Activated CD4-positive, alpha-beta T cell treated with anti-CD3 and anti-CD28 coated beads, Interleukin-2, amount 10 ng/mL, durations not matched to agents 24 days and 14 days (primary cell): ENCODE measurements at places on chromosomes 2 and 18. TPM values are rescaled to one million over a fixed set of nuclear protein-coding genes. Genes with fewer than 3 reads are reported as not detected.

DNA sequence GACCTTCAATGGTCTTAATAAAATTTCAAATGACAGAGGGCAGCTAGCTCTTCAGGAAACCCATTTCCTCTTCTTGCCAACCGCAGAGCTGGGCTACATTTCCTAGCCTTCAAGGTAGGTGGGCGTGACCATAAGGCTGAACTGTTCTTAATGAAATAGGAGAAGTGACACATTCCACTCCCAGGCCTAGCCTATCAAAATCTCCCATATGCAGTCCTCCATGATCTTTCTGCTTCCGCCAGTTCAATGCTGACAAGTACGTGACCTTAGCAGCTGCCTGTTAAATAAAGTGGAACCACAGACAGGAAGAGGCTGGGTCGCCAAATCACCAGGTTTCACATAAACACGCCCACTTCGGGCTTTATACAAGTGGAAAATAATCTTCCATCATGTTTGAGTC lies 13.2 kb downstream of the SERPINE2 start:
- peak overlapping the region; percentile 46 for H3K4me3 ChIP-seq
- DNase-seq, result peak; percentile 90
- H3K4me1 ChIP-seq, result peaks cover 64% of the 10 kb centered on the region

DNA sequence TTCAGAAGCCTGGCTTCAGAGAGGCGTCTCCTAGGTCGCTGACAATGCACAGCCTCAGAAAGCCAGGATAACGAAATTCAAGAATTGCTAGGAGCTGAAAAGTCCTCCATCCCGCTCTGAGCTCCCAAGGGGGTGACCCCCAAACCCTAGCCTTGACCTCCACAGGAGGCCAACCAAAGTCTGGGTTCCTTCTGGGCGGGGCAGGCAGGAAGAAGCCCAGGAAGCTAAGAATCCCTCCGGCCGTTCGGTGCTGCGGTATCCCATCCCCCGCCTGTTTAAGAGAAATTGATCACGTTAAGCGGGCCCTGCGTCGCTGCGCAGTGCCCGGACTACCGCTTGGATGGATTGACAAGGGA lies 2.5 kb upstream of the OSR1 start:
- H3K4me3 ChIP-seq, result peak overlapping the region; percentile 94
- peaks cover 98% of the 10 kb centered on the region for H3K27me3 ChIP-seq
- H3K36me3 ChIP-seq, result peaks cover 4% of the 10 kb centered on the region
- H3K27ac ChIP-seq, result no peak overlapping the region

DNA sequence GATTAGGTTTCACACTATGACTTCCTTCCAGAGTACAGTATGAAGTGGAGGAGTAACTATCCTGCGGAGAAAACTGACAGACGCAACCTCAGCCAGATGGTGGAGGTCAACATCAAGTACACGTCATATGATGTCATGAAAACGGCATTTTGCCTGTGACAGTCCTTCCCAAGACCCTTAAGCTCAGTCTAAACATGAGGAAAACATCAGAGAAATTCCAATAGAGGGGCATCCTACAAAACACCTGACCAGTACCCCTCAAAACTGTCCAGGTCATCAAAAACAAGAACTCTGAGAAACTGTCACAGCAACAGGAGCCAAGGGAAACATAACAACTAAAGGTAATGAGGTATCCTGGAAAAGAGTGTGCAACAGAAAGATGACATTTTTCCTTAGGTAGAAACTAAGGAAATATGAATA lies 1.7 kb downstream of the RNU4ATAC start:
- peak overlapping the region; percentile 29 for H3K4me3 ChIP-seq
- H3K36me3 ChIP-seq, result peaks cover 13% of the 10 kb centered on the region
- H3K4me1 ChIP-seq, result peaks cover 49% of the 10 kb centered on the region
- H3K27me3 ChIP-seq, result no peaks in the 10 kb centered on the region

DNA sequence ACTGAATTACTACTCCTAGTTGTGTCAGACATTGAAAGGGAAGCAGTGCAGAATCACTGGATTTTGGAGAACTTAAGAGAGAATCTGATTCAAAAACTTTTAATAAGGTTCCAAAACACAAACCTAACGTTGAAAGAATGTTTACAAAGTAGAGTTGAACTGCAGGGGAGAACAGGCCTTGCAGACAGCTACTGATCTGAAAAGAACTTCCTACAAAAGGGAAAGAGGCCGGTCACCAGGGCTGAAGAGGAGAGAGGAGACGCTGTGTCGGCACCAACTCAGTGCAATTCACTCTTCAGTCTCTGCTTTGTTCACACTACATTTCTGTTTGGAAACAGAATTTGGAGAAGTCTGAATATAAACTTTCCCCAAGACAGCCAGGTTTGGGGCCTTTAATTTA lies 124.0 kb downstream of the GAREM1 start:
- no peaks in the 10 kb centered on the region for H3K4me1 ChIP-seq
- DNase-seq, result no peak
- no peak overlapping the region for H3K4me3 ChIP-seq
- H3K27ac ChIP-seq, result no peak overlapping the region
- H3K27me3 ChIP-seq, result peaks cover 6% of the 10 kb centered on the region

GRCh38 chr2:23491591-23492336 lies 106.8 kb downstream of the KLHL29 start:
- no peak overlapping the region for H3K27ac ChIP-seq
- H3K36me3 ChIP-seq, result peaks cover 2% of the 10 kb centered on the region
- no peak overlapping the region for H3K4me3 ChIP-seq
- H3K27me3 ChIP-seq, result peaks cover 3% of the 10 kb centered on the region
- H3K4me1 ChIP-seq, result peaks cover 65% of the 10 kb centered on the region

ARL5A gene
- 77.5 and 79.5 TPM in 2 replicates for total RNA-seq
